Posterior vena cava (tissue), 2 donors: ENCODE measurements at places on chromosomes 3 and 15. TPM values are rescaled to one million over a fixed set of nuclear protein-coding genes. Genes with fewer than 3 reads are reported as not detected.

Gene TMEM158
- total RNA-seq, result 16.6 TPM

Gene TMOD2
- 15.3 TPM for total RNA-seq

Gene PLIN1
- total RNA-seq, result 4.6 TPM

Gene PLSCR5
- not detected for total RNA-seq

Gene FOXB1
- total RNA-seq, result not detected

Gene MUSTN1
- 78.5 TPM for total RNA-seq

Gene ADGRG7
- not detected for total RNA-seq

Gene CD200
- total RNA-seq, result 7.7 TPM

Gene KLF15
- 15.5 TPM for total RNA-seq

Gene DUOXA1
- 0.81 TPM for total RNA-seq

Gene KBTBD12
- total RNA-seq, result 3.0 TPM

Gene TRNT1
- total RNA-seq, result 23.2 TPM

Gene POTEB2
- total RNA-seq, result not detected

Gene FNDC3B
- total RNA-seq, result 167 TPM

Gene SLC2A2
- not detected for total RNA-seq

Gene APH1B
- 21.2 TPM for total RNA-seq

Gene ACKR4
- total RNA-seq, result 5.8 TPM

Gene MCTP2
- 3.7 TPM for total RNA-seq

Gene RTP1
- total RNA-seq, result not detected

Gene C3orf49
- total RNA-seq, result not detected

Gene GRK7
- total RNA-seq, result not detected

Gene A4GNT
- total RNA-seq, result not detected

Gene RARRES1
- total RNA-seq, result 446 TPM
